Activated CD4-positive, alpha-beta T cell treated with anti-CD3 and anti-CD28 coated beads, Interleukin-2, Interleukin-6, amounts not matched to agents 100 ng/mL and 50 ng/mL, durations not matched to agents 16 hours and 8 hours (primary cell): ENCODE measurements at places on chromosomes 16 and 17.

DNA sequence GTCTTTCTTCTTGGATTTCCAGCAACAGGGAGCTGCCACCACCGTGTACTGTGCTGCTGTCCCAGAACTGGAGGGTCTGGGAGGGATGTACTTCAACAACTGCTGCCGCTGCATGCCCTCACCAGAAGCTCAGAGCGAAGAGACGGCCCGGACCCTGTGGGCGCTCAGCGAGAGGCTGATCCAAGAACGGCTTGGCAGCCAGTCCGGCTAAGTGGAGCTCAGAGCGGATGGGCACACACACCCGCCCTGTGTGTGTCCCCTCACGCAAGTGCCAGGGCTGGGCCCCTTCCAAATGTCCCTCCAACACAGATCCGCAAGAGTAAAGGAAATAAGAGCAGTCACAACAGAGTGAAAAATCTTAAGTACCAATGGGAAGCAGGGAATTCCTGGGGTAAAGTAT is 389.0 kb downstream of the MAF start:
- no peak for DNase-seq

GRCh38 chr17:55765472-55765871 is 14.6 kb downstream of the PCTP start:
- no peak for DNase-seq

GRCh38 chr17:72506773-72507172 is 386.0 kb downstream of the SOX9 start:
- DNase-seq, result no peak

DNA sequence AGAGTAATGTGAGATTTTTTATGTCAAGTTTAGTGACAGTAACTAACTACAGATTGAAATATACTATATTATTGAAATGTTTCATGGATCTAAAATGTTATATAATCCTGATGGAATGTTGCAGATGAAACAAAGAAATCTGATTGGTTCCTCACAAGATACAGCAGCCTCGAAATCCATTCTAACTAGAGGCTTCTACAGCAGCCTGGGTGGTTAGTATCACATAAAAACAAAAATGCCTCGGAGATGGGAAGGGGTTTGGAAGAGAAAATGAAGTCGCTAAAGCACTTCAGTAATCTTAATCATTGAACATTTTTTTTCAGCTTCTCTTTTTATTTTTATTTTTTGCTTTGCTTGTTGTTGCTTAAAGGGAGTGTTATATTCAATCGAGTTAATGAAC is 75.2 kb downstream of the TANC2 start:
- DNase-seq, result no peak

DNA sequence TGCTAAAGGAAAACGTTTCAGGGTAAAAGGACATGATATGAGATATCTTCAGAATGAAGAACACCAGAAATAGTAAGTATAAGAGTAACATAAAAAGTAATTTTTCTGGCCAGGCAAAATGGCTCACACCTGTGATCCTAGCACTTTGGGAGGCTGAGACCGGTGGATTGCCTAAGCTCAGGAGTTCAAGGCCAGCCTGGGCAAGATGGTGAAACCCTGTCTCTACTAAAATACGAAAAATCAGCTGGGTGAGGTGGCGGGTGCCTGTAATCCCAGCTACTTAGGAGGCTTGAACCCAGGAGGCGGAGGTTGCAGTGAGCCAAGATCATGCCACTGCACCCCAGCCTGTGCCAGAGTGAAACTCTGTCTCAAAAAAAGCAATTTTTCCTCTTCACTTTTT is 56.6 kb upstream of the NFAT5 start:
- DNase-seq, result no peak

DNA sequence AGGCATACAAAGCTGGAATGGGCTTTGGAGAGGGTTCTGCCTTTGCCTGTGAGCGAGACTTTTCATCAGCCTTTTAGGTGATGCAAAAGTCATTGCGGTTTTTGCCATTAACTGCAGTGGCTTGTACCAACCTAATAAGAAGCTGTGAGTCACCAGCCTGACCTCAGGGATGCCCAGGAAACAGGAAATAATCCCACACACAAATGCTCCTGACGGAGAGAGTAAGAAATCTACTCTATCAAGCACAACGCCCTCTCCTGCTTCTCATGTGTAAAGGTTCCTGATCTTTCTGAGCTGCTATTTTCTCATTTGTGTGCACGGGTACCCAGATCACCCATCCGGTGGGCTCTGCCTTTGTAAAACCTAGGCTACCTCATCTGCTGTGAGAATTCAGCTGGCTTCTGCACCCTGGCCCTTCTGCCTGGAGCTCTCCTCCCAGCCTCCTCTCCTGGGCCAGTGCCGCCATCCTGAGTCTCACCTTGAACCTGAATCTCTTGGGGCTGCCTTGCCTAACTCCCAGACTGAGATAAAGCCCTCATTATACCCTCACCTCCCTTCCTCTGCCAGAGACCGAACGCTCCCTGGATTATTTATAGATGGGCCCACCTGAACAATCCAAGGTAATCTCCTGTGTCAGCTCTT is 299.7 kb downstream of the C16orf95 start:
- DNase-seq, result no peak

DNA sequence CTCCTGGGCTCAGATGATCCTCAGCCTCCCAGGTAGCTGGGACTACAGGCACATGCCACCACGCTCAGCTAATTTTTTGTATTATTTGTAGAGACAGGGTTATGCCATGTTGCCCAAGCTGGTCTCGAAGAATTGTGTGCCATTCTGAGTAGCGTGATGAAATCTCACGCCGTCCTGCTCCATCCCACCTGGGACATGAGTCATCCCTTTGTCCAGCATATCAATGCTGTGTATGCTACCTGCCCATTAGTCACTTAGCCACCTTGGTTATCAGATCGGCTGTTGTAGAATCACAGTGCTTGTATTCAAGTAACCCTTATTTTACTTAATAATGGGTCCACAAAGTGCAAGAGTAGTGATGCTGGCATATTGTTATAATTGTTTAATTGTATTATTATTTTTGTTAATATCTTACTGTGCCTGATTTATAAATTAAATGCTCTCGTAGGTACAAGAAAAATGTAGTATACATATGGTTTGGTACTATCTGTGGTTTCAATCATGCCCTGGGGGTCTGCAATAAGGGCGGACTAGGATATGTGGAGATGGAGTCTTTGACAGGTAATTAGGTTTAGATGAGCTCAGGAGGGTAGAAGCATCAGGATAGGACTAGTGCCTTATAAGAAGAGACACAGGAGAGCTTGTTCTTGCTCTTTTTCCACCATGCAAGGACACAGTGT is 26.6 kb upstream of the SLC13A2 start:
- no peak for DNase-seq

GRCh38 chr16:86251682-86252081 is 258.6 kb upstream of the FOXF1 start:
- no peak for DNase-seq

GRCh38 chr16:68091380-68092261 is 6.5 kb downstream of the NFATC3 start:
- no peak for DNase-seq

GRCh38 chr16:62853887-62854286 is 817.6 kb upstream of the CDH8 start:
- no peak for DNase-seq

DNA sequence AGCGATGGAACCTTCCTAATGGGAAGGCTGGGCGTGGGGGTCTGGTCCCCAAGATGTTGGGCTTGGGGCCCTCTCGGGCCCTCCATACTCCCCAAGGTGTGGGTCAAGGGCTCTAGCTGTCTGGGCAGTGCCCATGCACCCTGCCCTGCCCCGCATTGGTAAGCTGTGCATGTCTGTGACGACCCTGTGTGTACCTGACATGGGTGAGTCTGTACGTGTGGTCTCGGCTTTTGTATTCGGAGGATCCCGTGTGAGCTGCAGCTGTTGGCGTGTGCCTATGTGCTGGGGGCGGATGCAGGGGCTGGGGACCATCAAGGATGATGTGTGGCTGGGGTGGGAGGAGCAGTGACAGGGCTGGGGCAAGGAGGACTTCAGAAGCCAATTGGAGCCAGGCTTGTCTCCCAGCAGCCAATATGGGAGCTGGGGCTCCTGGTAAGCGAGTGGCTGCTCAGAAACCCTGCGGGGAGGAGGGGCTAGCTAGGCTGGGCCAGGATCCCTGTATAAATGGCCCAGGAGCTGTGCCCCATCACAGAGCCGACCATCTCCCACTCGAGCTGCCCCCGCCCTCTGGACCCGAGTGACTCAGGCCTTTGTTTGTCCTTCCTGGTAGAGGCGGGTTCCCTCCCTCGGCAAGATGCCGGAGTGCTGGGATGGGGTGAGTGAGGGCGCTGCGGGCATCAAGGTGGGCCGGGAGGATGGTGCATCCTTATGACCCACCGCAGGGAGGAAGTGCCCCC is at the start of gene NDRG4:
TSS of gene NDRG4 (plus strand) at position 529 of the 737 bp plus-strand sequence. CDS start at position 635, 106 bp downstream.
- peak; percentile 55 for DNase-seq

DNA sequence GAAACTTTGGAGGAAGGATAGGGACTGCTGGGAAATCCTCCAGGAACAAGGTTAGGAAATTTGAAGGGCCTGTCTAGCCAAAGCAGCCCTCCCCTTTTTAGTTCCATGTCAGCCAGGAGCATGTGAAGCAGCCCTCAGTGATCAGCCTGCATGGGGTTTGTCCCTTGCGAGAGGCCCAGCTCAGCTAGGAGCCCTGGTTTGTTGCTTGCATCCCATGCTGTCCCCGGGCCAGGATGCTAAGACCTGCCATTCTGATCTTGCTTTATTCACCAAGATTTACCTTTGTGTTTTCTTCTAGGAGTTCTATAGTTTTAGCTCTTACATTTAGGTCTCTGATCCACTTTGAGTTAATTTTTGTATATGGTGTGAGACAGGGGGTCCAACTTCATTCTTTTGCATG is 27.6 kb downstream of the CLUAP1 start:
- DNase-seq, result no peak

- DNase-seq, result no peak
Measured at GRCh38 chr16:51888534-51888933, 658.4 kb downstream of the TOX3 start.

DNA sequence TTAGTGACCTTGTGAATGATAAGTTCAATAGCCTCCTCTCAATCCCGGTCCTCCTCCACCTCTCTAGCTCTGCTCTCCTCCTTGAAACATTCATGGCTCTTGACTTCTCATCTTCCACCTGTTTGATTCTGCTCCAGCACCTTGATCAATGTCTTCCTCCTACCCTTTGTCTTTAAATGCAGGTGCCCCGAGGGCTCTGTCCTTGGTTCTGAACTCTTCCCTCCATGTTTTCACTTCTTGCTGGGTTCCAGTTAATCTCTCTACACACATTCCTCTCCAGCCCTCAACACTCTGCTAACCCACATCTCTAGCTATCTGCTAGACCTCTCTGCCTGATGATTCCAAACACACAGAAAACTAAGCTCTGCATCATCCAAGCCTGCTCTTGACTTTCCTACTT is 13.4 kb downstream of the CD300E start:
- DNase-seq, result no peak

DNA sequence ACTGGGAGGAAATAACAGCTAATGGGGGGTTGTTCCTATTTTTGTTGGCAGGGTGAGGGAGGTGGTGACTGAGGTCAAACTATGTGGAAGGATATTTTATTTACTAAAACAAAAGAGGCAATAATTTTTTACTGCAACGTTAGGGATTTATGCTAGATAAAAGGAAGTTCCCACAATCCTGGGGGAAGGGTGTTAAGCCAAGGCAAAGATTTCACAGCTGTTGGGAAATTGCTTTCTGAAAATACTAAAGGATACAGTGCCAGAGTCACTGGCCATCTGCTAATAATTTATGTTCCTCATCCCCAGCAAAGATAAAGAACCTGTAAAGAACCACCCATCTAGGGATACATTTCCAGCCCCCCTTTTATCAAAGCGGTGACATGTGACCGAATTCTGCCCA is 756.0 kb upstream of the RBFOX1 start:
- no peak for DNase-seq

DNA sequence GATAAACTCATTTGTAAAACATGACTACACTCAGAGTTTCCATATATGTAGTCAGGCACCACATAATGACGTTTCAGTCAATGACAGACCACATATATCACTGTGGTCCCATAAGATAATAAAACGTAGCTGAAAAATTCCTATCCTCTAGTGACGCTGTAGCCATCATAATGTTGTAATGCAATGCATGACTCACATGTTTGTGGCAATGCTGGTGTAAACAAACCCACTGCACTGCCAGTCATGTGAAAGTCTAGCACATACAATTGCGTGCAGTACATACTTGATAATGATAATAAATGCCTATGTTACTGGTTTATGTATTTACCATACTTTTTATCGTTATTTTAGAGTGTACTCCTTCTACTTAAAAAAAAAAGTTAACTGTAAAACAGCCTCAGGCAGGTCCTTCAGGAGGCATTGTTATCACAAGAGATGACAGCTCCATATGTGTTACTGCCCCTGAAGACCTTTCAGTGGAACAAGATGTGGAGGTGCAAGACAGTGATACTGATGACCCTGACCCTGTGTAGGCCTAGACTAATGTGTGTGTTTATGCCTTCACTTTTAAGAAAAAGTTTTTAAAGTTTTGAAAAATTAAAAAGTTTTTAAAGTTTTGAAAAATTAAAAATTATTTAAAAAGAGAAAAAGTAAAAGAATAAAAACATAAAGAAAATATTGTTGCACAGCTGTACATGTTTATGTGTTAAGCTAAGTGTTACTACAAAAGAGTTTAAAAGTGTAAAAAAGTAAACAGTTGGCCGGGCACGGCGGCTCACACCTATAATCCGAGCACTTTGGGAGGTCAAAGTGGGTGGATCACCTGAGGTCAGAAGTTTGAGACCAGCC is 9.0 kb downstream of the STAT5B start:
- DNase-seq, result peak; percentile 70

GRCh38 chr17:82458179-82458884 is at the start of gene NARF:
TSS of gene NARF (plus strand) at chr17:82458741. CDS start at chr17:82458804, 63 bp downstream.
- peak; percentile 99 for DNase-seq

- peak; percentile 71 for DNase-seq
Measured at GRCh38 chr16:4415538-4416199, 727 bp downstream of the CORO7 start.

GRCh38 chr17:80807882-80808281 is 183.8 kb upstream of the CHMP6 start:
- no peak for DNase-seq

- DNase-seq, result no peak
Measured at GRCh38 chr16:53840456-53840855, 136.5 kb downstream of the FTO start.

DNA sequence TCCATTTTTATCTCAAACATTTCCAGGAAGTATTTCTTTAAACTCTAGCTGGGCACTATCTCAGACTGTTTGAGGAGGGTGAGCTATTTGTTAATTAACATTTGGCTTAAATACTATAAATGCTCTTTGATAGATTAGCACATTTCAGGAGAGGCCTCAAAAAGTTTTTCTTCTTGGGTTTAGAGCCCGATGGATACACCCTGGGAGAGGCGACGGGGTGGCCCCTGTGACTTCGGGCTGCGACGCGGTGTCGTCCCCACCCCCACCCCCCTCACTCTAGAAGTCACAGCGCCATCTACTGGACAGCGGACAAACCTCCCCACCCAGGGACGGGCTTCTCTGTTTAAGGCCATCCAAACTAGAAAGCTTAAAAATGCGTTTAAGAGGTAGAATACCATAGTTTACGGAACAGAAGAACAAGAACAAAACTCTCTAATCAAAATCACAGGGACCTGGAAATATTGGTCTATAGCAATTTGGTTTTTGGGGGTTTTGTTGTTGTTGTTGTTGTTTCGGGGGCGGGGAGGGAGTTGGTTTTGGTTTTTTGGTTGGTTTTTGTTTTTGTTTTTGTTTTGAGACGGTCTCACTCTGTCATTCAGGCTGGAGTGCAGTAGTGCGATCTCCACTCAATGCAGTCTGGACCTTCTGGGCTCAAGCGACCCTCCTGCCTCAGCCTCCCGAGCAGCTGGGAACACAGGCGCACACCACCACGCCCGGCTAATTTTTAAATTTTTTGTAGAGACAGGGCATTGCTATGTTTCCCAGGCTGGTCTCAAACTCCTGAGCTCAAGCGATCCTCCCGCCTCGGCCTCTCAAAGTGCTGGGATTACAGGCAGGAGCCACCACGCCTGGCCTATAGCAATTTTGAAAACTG is 254.4 kb downstream of the C16orf95 start:
- DNase-seq, result peak; percentile 73

- DNase-seq, result no peak
Measured at GRCh38 chr17:3318336-3318735, 20.2 kb upstream of the OR3A1 start.
